Calu3 (cell line): ENCODE measurements at places on chromosomes 5 and 9.
A peak's percentile ranks its signal among the peaks of the same experiment; 100 is the strongest.

DNA sequence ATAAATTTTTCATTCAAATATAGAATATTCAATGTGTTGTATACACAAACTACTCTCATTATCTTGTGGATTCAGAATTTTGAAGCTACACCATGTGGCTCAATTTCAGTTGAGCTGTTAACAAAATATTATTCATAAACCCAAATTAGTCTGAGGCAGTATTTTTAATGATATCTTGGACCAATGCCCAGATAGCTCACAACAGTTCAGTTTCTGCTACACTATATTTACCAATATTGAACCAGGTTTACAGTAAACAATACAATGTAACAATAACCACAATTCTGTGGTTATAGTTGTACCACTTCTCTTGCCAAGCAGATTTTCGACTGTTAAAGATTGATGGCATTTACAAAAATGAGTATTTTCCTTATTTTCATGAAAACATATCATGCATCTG lies 99.9 kb downstream of the SSBP2 start:
- DNase-seq = no peak

DNA sequence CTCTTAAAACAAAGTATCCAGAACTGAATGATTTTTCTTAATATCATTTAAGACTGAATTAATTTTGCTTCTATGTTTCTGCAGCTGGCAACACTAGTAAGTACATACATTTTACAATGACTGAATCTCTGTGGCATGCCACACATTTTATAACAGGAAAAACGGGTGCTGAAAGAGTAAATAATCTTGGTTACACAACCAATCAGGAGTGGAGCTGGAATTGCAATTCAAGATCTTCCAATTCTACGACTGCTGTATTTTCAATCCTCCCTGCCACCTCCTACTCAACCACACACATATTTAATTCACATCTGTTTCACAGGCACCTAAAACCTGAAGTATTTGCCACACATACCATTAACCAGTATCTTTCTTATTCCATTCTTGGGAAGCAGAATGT lies 52.7 kb upstream of the NR5A1 start:
- peak; percentile 5 for DNase-seq

GRCh38 chr9:95092262-95093072 lies 225.0 kb downstream of the FANCC start:
- peak; percentile 79 for DNase-seq

GRCh38 chr5:139723986-139724587 lies 71.5 kb upstream of the PSD2 start:
- DNase-seq = no peak

DNA sequence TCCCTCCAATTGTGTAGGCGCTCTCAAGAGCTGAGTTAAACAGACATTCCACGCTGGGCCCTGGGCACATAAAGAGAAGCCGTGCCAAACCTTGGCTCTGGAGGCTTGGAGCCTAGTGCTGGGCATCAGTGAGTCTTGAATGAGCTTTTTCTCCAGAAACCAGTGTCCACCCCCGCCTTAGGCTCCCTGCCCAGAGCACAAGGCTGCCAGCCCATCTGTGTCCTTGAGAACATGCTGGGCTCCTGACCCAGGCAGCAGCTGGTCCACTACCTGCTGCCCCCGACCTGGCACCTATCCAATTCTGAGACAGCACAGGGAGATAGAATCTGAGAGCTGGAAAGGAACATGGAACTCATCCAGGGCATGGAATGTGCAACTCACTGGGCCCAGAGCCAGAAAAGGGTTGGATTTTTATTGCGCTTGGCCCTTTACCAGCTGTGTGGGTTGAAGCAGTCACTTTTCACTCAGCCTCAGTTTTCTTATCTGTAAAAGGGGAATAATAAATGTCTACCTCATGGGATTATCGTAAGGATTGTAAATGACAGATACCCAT lies 92.4 kb upstream of the CPLX2 start:
- no peak for DNase-seq

DNA sequence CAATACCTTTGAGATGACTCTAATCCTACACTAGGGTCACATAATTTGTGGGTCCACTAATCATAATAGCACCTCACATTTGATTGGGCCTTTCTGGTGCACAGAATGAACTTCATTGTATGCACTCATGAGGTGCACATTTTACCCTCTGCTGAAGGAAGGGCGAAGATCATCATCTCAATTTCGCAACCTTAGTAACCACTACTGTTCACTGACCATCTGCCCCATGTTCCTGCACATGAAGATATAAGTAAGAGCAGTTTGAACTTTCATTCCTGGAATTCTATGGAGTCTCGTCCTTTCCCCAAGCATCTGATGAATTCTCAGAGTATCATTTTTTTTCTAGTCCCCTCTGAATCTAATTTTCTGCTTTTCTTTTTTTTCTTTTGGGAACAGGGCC lies 21.2 kb downstream of the GAS1 start:
- no peak for DNase-seq

DNA sequence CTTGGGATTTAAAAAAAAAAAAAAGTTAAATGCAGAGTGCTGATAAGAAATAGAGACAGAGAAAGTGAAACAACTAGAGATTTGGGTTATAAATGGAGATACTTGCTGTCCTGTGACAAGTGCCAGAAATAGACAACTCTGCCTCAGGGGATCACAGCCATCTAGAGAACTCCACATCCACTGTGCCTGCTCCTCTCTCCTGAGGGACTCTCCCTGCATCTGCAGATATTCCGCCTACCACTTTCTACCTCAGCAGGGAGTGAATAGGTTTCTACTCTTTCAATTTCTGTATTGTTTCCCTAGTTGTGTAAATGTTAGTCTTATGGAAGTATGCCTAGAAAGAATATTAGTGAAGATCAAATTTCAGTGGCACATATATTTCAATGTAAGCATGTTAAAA lies 307.2 kb downstream of the HTR1A start:
- no peak for DNase-seq

GRCh38 chr9:130543859-130544258 lies 35.5 kb upstream of the FUBP3 start:
- DNase-seq = no peak

DNA sequence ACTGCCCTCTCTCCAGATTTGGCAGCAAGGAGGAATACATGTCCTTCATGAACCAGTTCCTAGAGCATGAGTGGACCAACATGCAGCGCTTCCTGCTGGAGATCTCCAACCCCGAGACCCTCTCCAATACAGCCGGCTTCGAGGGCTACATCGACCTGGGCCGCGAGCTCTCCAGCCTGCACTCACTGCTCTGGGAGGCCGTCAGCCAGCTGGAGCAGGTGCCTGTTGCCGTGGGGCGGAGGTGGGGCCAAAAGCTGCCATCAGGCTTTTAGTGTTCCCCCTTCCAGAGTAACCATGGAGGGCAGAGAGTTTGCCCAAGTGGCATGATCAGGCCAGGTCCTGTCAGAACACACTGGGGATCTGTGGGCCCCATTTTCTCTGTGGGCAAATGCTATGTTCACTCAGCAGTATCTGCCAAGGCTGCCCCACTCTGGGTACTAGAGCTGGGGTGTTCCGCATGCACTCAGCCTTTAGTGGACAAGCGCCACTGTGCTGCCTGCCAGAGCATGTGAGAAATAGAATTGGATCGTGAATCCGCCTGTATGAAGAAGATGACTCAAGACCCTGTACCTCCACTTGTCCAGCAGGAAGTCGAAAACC lies 117.1 kb downstream of the DAB2IP start:
- no peak for DNase-seq
